ENCODE measurements at places on chromosomes 1 and 21.

- no peak for DNase-seq
These were observed 2.9 kb upstream of the INAVA start for GRCh38 chr1:200891774-200892157.

DNA sequence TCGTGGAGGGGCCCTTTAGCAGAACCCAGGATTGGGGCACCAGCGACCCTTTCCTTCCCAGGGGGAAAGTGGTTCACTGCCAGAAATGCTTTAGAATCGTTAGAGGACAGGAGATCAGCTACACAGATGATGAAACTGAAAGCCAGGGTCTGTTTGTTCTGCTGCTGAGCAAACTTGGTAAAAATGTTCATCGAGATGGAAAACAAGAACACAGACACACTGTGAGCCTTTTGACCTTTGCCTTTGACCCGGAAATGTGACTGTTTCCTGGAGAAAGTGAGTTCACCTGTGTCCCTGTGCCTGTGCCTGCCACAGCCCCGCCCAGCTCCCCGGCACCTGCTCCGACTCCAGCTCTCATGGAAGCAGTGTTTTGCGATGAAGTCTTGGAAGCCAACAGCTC, 234.3 kb downstream of the CAMTA1 start:
- DNase-seq = no peak

- no peak for DNase-seq
These were observed 31.4 kb upstream of the PROX1 start for GRCh38 chr1:213956295-213956770.

- DNase-seq = peak; percentile 61
These were observed 341.5 kb downstream of the KCNH1 start for GRCh38 chr1:210792250-210793102.

DNA sequence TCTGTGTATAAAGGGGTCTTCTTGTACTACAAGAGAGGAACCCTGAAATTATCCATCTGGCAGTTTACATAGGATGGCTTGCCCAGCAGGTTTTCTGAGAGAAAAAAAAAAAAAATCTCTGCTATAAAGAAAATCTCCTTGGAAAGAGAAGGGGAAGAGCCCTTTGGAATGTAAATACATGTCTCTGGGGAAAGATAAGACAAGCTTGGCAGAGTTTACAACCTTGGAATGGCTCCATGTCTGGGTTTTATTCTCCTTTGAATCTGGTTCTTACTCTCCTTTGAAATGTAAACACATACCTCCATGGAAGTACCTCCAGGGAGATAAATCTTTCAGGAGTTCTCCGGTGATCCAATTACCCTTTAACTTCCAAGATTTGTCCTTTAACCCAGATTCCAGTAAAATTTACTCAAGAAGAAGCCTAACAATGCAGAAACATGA, 45.1 kb upstream of the DNAH14 start:
- peak; percentile 31 for DNase-seq

- no peak for DNase-seq
These were observed 184.9 kb upstream of the DPT start for GRCh38 chr1:168913711-168914463.

- DNase-seq = no peak
These were observed 349.6 kb downstream of the SMYD3 start for GRCh38 chr1:246157516-246157915.

DNA sequence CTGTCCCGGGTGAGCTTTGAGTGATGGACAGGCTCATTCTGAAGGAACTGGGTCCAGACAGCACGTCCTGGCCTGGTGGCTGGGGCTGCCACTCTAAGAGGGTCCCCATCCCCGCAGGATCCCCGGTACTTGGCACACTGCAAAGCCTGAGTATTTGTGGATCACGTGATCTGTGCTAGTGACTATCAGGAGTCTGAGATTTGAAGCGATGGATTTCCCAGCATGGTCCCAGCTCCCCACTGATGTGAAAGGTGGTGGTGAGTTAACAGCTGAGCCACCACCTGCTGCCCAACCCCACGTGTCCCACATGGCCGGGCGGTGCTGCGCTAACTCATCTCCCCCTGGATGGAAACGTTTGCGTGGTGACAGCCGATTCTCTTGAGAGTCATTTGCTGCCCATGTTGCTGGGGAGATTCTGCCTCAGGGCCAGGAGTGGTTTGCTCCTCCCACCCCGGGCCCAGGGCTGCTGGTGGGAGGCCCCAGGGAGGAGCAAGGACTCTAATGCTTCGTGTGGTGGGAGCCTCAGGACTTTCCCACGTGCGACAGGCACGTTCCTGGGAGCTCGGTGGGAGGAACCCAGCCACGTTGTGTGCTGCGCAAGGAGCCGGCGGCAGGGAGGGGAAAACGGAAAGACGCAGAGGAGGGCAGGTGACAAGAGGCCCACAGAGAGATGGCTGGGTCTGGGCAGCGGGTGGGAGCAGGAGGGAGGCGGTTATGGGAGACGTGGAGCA, 15.1 kb downstream of the FAAP20 start:
- DNase-seq = no peak

DNA sequence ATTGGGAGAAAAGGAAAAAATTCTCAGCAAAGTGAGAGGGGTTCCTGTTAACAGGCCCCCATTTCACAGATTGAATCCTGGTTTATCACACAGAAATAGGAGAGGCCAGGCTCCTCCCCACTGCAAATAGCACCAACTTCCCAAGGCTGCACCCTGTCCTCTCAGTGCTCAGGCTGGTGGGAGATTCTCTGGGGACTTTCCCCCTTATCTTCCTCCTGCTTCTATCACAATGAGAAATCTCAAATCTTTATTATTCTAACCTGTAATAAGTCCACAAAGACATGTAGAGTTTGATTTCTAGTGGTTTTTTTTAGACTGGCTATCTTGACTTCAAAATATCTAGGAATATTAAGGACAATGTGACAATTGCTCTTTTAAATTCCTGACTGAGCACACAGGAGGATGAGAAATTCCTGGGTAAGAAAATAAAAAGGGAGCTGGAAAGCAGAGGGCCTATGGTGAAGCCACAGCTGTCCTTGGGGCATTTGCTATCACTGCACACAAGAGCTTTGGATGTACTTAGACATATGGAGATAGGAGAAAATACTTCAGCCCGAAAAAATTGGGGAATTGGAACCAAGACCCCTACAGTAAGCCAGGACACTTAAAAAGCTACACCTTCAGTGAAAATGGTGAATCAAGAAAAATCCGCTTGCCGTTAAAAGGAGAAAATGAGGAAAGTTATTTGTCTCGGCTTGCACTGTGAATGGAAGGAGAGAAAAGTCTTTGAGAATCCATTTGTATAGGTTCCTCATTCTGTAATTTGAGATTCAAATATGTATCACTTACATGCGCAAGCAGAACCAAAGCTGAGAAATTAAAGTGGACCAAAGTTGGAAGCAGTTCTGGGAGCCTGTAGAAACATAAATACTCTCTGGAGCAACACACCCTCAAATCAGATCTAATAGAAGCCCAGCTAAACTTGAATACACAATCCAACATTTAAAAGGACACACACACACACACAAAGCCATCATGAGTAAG, 65.9 kb upstream of the C1orf105 start:
- no peak for DNase-seq

DNA sequence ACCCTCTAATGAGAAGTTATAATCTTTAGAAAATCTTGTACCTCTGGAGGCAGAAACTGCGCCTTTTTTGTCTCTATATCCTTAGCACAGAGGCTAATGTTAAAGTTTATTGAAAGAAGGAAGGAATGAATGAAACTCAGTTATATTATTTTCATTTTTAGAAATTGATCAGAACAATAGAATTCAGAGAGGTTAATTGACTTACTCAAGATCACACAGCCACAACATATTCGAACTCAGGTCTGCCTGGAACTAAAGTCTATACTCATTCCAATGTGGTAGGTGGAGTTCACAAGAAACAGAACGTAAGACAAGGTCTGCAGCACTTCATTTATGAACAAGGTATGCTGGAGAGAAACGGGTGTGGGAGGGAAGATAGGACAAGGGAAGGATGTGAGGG, 23.0 kb upstream of the ITPKB start:
- DNase-seq = no peak

DNA sequence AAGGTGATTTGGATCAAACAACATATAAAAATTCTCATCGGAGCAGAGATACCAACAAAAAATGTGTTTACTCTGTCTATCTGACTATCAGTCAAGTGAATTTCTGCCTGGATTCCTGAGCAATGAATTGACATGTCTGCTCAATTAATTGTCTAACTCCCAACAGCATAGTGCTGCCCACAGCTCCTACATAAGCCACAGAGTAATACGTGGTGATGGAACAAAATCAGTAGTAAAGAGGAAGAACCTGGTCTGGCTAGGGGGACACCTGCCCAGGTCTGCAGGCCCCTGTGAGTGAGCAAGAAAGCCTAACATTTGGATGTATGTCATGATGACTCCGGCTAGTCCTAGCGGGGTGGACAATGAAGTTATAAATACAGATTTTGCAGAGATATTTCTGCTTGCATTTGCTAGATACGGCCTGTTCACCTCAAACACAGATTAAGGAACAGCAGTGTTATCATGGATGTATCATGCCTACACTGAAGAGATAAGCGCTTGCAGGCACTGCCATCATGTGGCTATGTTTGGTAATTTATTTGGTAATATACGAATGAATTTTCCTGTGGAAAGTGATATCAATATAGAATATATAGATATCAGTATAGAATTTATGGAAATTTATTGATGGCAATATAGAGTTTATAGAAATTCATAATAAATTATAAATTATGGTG, 69.6 kb upstream of the LRRC8B start:
- DNase-seq = no peak

DNA sequence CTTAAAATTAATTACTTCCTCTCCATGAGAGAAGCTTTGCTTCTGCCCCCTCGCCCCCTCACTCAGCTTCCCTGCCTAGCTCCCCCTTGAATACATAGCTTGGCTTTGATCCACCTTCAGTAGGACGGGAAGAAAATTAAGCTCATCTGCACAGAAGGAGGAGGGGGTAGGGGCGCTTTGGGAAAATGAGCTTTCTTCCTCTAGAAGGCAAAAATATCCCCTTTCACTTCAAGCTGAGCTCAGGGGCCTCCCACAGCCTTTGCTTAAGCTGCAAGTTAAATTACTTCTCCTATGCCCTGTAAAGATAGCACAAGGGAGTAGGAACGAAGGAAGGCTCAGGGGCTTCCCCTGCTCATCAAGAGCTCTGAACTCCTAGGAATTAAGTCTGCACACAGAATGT, 65.2 kb upstream of the GOLT1A start:
- no peak for DNase-seq

- no peak for DNase-seq
These were observed 14.8 kb upstream of the C1orf174 start for GRCh38 chr1:3914911-3915310.
